ENCODE measurements at places on chromosomes 1 and 21. TPM values are rescaled to one million over a fixed set of nuclear protein-coding genes. Genes with fewer than 3 reads are reported as not detected.
A peak's percentile ranks its signal among the peaks of the same experiment; 100 is the strongest.

Gene HSD3B2
- total RNA-seq = not detected

Gene AADACL4
- total RNA-seq = not detected

Gene SPAG17
- total RNA-seq = not detected

Gene CGN
- total RNA-seq = 0.69 TPM

Gene KCNN3
- 0.10 TPM for total RNA-seq

Gene PTAFR
- 0.46 TPM for total RNA-seq

Gene ZFP69
- 8.4 TPM for total RNA-seq

Gene LRRC38
- total RNA-seq = not detected

DNA sequence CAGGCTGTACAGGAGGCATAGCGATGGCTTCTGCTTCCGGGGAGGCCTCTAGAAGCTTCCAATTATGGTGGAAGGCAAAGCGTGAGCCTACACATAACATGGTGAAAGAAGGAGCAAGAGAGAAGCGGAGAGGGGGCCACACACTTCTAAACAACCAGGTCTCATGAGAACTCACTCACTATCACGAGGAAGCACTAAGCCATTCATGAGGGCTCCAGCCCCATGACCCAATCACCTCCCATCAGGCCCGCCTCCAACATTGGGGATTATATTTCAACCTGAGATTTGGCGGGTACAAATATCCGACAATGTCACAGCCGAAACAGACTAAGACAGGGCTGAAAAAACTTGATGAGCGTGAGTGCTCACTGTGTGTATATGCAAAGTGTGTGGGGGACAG is 89.3 kb upstream of the CNIH3 start:
- no peaks in the 10 kb centered on the region for H3K27me3 ChIP-seq
- no peak for DNase-seq
- H3K27ac ChIP-seq = no peak overlapping the region
- no peak overlapping the region for H3K4me3 ChIP-seq
- no peaks in the 10 kb centered on the region for H3K36me3 ChIP-seq
- H3K4me1 ChIP-seq = no peaks in the 10 kb centered on the region

GRCh38 chr1:89277725-89278124 is 5.1 kb upstream of the GBP5 start:
- no peaks in the 10 kb centered on the region for H3K27me3 ChIP-seq
- peak overlapping the region; percentile 61 for H3K4me3 ChIP-seq
- peak overlapping the region; percentile 80 for H3K27ac ChIP-seq
- H3K36me3 ChIP-seq = peaks cover 7% of the 10 kb centered on the region

DNA sequence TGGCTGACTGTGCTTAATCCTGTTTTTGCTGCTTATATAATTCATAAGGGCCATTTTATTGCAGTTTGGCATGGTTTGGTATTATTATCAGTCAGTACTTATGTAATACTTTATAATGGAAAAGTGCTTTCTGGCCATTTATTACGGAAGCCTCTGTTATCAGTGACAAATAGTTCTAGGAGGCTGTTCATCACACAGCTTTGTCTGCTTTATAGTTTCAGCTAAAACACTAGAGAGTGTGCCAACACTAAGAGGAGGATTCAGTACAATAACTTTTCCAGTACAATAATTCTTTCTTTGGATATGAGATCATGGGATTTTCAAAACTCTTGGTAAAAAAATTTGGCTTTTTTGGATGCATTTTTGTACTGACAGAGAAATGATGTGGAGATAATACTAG is 102.9 kb upstream of the PTGFR start:
- no peaks in the 10 kb centered on the region for H3K4me1 ChIP-seq
- no peak overlapping the region for H3K4me3 ChIP-seq
- H3K27ac ChIP-seq = no peak overlapping the region
- DNase-seq = no peak
- H3K36me3 ChIP-seq = no peaks in the 10 kb centered on the region
- no peaks in the 10 kb centered on the region for H3K27me3 ChIP-seq

DNA sequence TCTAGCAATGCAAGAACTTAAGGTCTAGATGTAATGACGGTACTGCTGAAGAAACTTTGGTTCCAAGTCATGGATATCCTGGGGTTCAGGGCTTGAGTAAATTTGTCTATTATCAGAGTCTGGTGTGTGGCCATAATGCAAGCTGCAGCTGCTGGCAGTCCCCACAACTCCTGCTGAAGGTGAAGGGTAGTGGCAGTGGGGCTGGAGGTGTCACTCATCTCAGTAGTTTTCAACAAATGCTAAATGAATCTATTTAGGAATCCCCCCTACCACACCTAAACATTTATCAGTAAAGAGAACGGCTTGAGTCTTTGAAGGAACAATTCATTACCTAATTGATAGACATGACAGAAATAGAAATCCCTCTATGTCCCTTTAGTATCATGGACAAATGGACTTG is 99.2 kb upstream of the GNG4 start:
- H3K27ac ChIP-seq = peak overlapping the region; percentile 17
- peaks cover 14% of the 10 kb centered on the region for H3K36me3 ChIP-seq
- DNase-seq = no peak
- H3K27me3 ChIP-seq = no peaks in the 10 kb centered on the region
